SJSA1 (cell line): ENCODE measurements at places on chromosomes 2 and 18.

DNA sequence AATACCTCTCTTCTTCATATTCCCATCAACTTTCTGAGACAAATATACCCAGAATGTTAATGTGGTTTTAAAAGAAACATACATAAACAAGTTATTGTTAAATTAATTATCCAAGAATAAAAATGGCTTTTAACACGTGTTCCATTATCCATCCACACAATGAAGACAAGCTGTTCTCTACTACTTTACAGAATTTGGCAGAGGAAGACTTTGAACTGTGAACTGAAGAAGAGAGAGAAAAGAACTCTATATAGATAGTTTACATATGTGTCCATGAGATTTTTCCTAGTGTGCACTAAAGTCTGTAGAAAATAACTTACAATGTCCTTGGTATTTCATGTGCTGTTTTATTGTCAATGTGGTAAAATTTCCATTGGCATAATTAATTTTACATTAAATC is 207.0 kb upstream of the COL3A1 start:
- no peak for DNase-seq

DNA sequence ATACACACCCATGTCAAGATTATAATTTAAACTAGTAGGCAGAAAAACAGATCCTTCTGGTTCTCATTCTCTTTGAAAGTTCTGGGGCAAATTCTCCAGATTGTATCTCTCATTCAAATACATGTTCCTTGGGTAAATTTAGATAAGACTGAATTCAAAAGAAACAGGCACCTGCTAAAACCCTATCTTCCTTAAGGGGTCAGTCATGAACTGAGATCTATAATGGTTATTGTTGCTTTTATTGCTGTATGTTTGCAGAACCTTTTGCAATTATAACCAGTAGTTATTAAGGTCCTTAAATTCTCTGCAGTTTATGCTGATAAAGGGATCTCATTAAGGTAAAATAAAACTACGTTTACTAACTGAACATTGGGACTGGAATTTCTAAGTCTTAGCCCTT is 83.5 kb downstream of the MYO5B start:
- DNase-seq = no peak

DNA sequence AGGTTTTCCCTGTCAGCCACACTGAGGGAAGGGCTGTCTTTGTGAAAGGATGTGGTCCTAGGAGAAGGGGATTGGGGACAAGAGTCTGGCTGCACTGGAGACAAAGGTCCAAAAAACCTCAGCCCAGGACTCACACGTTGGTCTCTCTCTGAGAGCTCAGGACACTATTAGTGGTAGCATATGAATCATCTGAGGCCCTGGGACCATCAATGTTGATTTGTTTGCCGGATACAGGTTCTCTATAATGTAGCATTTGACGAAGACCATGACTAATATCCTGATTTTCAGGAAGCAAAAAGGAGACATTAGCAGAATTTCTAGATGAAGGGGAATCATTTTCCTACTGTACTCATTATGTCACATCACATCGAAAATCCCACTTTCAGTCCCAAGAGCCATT is 22.2 kb upstream of the DNAH6 start:
- peak; percentile 70 for DNase-seq

GRCh38 chr2:70049255-70049654 is 38.0 kb upstream of the PCBP1 start:
- no peak for DNase-seq

DNA sequence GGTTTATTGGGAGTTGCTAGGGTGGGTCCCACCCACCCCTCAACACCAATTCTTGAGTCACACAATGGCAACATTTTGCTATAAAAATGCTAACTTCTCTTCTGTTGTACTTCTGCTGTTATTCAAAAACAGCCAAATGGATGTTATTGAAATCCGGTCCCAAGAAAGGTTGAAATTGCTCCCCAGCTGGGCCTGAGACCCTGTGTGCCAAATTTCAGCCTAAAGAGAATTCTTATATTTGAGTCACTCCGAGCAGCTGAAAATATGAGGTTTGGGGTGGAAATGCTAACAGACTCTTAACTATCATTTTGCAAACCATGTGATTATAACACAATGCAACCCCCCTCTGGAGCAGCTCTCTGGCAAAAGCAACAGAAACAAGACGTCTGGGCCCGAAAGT is 27.0 kb upstream of the ACVR1 start:
- no peak for DNase-seq
